ENCODE measurements at places on chromosomes 11 and 22. TPM values are rescaled to one million over a fixed set of nuclear protein-coding genes. Genes with fewer than 3 reads are reported as not detected.

DNA sequence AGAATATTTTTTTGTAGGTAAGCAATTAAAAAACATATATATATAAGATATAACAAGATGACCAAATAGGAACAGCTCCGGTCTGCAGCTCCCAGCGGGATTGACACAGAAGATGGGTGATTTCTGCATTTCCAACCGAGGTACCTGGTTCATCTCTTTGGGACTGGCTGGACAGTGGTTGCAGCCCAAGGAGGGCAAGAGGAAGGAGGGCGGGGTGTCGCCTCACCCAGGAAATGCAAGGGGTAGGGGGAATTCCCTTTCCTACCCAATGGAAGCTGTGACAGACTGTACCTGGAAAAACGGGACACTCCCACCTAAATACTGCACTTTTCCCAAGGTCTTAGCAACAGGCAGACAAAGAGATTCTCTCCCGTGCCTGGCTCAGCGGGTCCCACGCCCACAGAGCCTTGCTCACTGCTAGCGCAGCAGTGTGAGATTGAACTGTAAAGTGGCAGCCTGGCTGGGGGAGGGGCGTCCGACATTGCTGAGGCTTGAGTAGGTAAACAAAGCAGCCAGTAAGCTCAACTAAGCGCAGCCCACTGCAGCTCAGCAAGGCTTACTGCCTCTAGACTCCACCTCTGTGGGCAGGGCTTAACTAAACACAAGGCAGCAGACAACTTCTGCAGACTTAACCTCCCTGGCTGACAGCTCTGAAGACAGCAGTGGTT lies 163.8 kb downstream of the CWF19L2 start:
- H3K4me3 ChIP-seq: no peak overlapping the region
- DNase-seq: no peak
- H3K27me3 ChIP-seq: no peaks in the 10 kb centered on the region
- no peaks in the 10 kb centered on the region for H3K36me3 ChIP-seq
- no peak overlapping the region for H3K27ac ChIP-seq

- no peak overlapping the region for H3K4me3 ChIP-seq
- no peaks in the 10 kb centered on the region for H3K27me3 ChIP-seq
- no peak for DNase-seq
- peaks cover 67% of the 10 kb centered on the region for H3K36me3 ChIP-seq
- H3K4me1 ChIP-seq: peaks cover 14% of the 10 kb centered on the region
Observed at GRCh38 chr11:117222991-117223740, 8.7 kb downstream of the PCSK7 start.

GRCh38 chr22:47010211-47010610 lies 247.8 kb downstream of the TBC1D22A start:
- H3K27me3 ChIP-seq: no peaks in the 10 kb centered on the region
- H3K27ac ChIP-seq: no peak overlapping the region
- peaks cover 10% of the 10 kb centered on the region for H3K36me3 ChIP-seq
- H3K4me3 ChIP-seq: no peak overlapping the region
- no peak for DNase-seq

GRCh38 chr22:19970031-19970478 lies 28.4 kb upstream of the TXNRD2 start:
- H3K36me3 ChIP-seq: peaks cover 15% of the 10 kb centered on the region
- no peak for DNase-seq
- no peak overlapping the region for H3K4me3 ChIP-seq
- H3K27me3 ChIP-seq: no peaks in the 10 kb centered on the region

GRCh38 chr22:18978506-18978905 lies 42.4 kb upstream of the PRODH start:
- DNase-seq: no peak
- no peaks in the 10 kb centered on the region for H3K36me3 ChIP-seq
- H3K4me1 ChIP-seq: no peaks in the 10 kb centered on the region
- no peak overlapping the region for H3K4me3 ChIP-seq
- no peaks in the 10 kb centered on the region for H3K27me3 ChIP-seq

DNA sequence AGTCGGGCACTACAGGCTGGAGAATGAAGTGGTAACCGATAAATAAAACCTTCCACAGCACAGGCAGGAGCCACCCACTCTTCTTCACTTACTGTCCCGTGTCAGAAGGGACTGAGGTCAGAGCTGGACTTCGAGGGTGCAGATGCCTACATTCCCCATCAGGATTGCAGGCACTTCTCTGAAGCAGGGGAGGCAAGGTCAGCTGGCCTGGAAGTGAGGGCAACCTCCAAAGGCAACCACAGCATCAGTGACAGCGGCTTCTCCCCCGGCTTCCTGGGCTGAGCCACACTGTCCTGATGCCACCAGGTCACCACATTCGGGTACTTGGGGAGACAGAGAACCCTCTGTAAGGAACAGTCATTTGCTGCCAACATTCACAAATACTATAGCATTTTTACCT lies 22.7 kb downstream of the TCIRG1 start:
- H3K27me3 ChIP-seq: no peaks in the 10 kb centered on the region
- DNase-seq: no peak
- H3K36me3 ChIP-seq: peaks cover 16% of the 10 kb centered on the region

DNA sequence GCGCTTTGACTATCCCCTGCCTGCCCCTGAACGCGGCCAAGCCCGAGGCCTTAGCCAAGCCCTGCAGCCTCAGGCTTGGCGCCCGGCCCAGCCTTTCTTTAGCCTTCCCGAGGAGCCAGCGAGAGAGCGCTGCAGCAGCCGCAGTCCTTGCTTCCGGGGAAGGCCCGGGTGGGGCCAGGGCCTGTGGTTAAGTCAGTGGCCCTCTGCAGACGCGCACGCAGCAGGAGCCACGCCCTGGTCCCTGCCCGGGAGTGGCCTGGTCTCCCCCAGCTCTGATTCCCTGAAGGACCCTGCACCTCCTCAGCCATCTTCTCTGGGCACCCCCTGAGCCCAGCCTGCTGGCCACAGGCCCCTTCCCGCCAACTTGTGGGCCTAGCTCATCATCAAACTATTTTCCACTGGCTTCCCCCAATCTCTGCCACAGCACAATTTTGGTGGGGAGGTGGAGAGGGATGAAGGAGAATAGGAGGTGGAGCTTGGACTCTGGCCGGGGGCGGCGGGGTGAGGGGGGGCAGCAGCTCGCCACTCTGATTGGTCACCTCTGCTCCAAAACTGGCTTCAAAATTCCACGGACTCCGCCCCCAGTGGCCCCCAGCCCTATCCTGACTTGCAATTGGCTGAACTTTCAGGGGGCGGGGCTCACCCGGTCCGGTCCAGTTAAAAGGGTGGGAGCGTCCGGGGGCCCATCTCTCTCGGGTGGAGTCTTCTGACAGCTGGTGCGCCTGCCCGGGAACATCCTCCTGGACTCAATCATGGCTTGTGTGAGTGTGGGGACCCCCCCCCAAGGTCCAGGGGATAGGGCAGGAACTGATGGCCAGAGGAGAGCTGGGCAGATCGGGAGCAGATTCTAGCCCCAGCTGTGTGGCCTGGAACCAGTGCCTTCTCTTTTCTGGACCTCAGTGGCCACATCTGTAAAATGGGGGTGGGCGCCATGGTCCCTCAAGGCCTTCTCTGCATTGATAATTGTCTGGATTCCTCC lies at the start of gene LGALS1:
LGALS1 (plus strand) TSS at position 686 of the 979 bp plus-strand sequence; CDS start at position 753, 67 bp downstream.
- peak within 1 kb of the TSS; percentile 75 for H3K4me3 ChIP-seq
- peaks cover 31% of the 10 kb centered on the region for H3K36me3 ChIP-seq
- peaks cover 22% of the 10 kb centered on the region for H3K4me1 ChIP-seq
- no peak within 1 kb of the TSS for H3K27ac ChIP-seq
- no peaks in the 10 kb centered on the region for H3K27me3 ChIP-seq

DNA sequence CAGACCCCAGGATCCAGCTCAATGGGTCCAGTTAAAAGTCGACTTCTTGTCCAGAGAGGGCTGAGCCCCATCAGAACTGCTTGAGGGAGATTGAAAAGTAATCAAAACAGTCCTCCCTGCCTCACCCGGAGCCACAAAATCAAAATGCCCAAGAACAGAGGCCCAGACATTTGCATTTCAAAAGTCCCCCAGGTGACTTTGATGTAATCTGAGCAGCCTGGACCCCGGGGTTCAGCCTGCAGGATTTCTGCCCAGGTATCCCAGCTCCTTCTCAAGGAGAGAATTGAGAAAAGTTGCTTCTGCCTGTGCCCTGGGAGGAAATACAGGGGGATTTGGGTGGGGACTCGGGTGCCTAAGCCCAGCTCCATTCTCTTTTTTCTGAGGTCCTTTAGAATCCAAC lies 1385.0 kb downstream of the TBC1D22A start:
- H3K4me1 ChIP-seq: no peaks in the 10 kb centered on the region
- no peak for DNase-seq
- H3K4me3 ChIP-seq: no peak overlapping the region
- no peaks in the 10 kb centered on the region for H3K36me3 ChIP-seq
- H3K27me3 ChIP-seq: no peaks in the 10 kb centered on the region

DNA sequence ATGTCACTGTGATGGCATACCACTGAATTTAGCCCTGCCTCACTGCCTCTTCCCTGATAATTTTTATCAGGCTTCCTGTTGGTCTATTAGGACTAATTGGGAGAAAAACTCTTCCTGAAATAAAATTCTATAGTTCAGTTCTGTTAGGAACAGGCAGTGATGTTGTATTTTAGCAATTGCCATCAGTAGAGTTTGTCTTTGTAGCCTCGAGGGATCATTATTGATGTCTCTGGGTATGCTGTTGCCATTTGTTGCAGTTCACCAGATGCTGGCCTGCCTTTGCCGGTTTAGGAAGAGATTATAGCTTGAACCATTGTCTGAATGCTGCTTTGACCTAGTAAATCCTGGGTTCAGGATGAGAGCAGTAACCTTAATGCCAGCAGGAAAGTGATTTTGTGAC lies 41.0 kb downstream of the KDM2A start:
- no peak overlapping the region for H3K4me3 ChIP-seq
- H3K36me3 ChIP-seq: peaks cover 35% of the 10 kb centered on the region
- H3K27me3 ChIP-seq: no peaks in the 10 kb centered on the region
- no peak for DNase-seq
- no peak overlapping the region for H3K27ac ChIP-seq
- peaks cover 28% of the 10 kb centered on the region for H3K4me1 ChIP-seq

DNA sequence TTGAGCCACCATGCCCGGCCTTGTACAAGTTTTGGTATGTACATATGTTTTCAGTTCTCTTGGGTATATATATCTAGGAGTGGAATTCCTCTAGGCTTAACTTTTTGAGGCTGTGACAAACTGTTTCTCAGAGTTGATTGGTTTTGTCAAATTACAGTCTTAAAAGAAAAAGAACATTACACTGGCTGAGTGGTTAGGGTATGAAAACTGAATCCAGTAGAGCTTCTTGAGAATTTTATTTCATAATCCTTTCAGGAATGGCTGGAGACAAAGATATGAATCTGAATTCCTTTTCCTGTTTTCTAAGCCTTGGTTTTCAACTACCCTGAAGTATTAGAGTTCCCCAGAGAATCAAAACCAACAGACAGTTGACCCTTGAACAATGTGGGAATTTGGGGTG lies 6.5 kb downstream of the METTL15 start:
- peaks cover 5% of the 10 kb centered on the region for H3K36me3 ChIP-seq
- no peak for DNase-seq
- no peak overlapping the region for H3K27ac ChIP-seq
- peaks cover 23% of the 10 kb centered on the region for H3K4me1 ChIP-seq

DNA sequence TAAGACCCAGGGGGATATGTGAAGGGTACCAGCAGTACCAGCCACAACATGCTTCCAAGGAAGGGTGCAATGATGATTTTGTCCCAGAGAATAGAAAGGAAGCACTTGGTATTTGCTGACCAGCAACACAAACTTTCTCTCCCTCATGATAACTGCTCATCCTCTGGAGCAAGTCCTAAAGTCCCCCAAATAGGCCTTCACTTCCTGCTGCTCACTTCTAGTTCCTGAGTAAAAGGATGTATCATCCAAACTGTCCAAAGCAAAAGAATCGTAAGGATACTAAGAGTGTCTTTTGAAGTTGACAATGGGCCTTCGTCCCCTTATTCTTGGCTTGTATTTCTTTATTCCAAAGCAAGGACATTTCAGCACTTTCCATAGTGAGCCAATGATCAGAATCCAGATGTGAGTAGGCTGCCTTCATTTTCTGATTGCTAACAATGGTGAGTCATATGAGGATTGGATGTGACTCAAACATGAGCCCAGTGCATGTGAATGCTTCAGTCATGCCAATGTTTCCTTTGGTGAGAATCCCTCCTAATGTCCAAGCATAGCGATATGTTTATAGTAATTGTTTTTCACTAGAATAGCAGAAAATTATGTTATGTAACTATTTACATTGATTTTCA lies 243.4 kb upstream of the POU2AF2 start:
- H3K4me1 ChIP-seq: no peaks in the 10 kb centered on the region
- DNase-seq: peak; percentile 72
- H3K27me3 ChIP-seq: no peaks in the 10 kb centered on the region
- H3K27ac ChIP-seq: no peak overlapping the region

DNA sequence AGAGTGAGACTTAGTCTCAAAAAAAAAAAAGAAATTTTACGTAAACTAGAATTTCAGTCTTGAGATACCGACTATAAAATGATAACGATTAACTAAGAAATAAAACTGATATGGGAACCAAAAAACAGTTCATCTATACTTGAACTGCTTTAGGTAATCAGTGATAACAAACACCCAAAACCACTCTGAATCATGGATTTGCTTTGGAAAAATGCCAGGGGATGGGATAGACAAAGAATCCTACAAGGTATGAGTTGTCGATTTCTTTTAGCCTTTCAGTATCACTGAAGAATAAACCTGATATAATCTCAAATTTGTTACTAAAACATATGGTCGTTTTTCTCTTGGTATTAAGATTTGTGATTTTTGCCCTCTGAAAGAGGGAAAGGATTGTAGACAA lies 13.7 kb downstream of the CSTF3 start:
- H3K36me3 ChIP-seq: peaks cover 58% of the 10 kb centered on the region
- no peaks in the 10 kb centered on the region for H3K27me3 ChIP-seq
- DNase-seq: peak; percentile 58
- no peak overlapping the region for H3K4me3 ChIP-seq
- H3K4me1 ChIP-seq: no peaks in the 10 kb centered on the region

DNA sequence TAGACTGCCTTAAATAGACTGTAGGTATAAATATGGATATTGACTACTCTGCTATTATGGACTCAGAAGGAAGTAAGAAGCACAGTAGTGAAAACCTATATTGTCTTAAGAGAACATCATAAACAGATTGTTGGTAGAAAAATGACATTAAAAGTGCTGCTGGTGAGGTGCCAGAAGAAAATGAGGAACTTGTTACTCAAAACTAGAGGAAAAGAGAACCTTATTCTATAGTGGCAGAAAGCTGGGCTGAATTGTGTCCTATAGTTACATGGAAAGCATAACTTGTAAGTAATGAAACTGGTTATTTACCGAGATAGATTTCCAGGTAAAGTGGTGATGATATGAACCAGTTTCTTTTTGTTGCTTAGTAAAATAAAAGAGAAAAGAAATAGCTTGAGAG lies 109.7 kb upstream of the CTSC start:
- no peaks in the 10 kb centered on the region for H3K27me3 ChIP-seq
- H3K27ac ChIP-seq: no peak overlapping the region
- no peak overlapping the region for H3K4me3 ChIP-seq

- no peak for DNase-seq
- no peaks in the 10 kb centered on the region for H3K36me3 ChIP-seq
- H3K4me3 ChIP-seq: no peak overlapping the region
- no peaks in the 10 kb centered on the region for H3K4me1 ChIP-seq
- no peak overlapping the region for H3K27ac ChIP-seq
Observed at GRCh38 chr11:111148953-111149352, 96.6 kb upstream of the POU2AF2 start.

GRCh38 chr22:45709060-45709739 lies 37.6 kb downstream of the ATXN10 start:
- H3K4me3 ChIP-seq: no peak overlapping the region
- H3K36me3 ChIP-seq: peaks cover 80% of the 10 kb centered on the region
- H3K27ac ChIP-seq: peak overlapping the region; percentile 1

MYO7A gene
- total RNA-seq: 0.26 TPM

ACRV1 gene
- not detected for total RNA-seq

DGCR6 gene
- 1.7 TPM for total RNA-seq

ESAM gene
- total RNA-seq: 0.19 TPM

SDF2L1 gene
- total RNA-seq: 91.5 TPM

INPP5J gene
- total RNA-seq: 0.61 TPM

CARS1 gene
- 150 TPM for total RNA-seq

CENPM gene
- total RNA-seq: 21.1 TPM

GLYATL1B gene
- not detected for total RNA-seq

BSX gene
- total RNA-seq: not detected

Measured in MCF 10A (cell line).